Activated naive CD4-positive, alpha-beta T cell treated with anti-CD3 and anti-CD28 coated beads, Interleukin-2, amount 50 U/mL, for 72 hours (primary cell): ENCODE measurements at places on chromosomes 5 and 9.

DNA sequence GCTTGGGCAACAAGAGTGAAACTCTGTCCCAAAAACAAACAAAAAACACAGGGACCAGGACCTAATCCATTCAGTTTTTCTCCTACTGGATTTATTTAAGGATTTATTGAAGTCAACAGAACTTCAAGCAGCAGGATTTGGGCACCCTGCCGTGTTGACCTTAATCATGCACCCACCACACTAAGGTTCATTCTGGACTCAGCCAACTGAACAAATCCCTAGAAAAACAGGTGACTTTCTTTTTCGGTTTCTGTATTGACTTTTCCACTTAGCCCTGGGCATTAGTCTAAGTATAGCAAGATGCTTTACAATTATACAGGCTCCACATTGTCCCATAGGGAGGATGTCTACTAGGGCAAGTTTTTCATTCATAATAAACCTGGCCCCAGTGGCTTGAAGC is 30.0 kb downstream of the ZNF131 start:
- DNase-seq, result no peak

GRCh38 chr5:116528519-116529234 is 45.9 kb downstream of the SEMA6A start:
- no peak for DNase-seq

DNA sequence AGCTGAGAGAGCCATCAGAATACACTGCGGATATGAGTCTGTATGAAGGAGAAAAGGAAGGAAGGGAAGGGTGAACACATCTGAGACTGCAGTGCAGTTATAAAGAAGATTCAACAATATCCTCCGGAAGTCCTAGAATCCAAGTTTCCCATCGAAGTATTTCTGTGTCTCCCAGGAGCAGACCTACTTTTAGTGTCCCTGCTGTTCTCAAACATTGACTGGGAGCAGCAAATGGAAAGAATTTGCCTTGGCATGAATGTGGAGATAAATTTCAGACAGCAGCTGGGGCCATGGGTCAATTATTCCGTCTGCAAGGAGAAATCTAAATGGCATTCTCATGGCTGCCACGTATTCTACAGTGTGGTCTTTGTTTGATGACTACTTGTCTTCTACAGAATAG is 478.1 kb upstream of the SMC2 start:
- DNase-seq, result no peak

GRCh38 chr5:177358370-177358819 is 671 bp downstream of the RGS14 start:
- no peak for DNase-seq

DNA sequence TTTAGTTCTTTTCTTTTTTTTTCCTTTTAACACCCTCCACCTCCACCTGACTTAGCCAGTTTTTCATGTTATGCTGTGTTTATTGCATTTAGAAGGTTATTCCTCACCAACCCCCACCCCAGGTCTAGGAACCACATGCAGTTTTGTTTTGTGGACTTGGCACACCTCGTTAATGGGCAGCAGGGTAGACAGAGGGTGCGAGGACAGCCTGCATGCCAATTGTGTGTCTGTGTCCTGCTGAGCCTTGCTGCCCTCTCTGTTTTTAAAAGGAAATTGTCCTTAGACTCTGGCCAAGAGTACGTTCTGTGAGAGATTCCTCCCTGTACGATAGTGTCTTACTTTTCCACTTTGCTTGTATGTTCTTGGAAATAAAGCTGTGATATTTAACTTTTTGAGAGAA is 13.9 kb downstream of the PIK3R1 start:
- DNase-seq, result no peak

GRCh38 chr9:84513473-84513872 is 156.1 kb upstream of the NTRK2 start:
- no peak for DNase-seq

GRCh38 chr9:111913159-111913558 is 16.5 kb downstream of the UGCG start:
- no peak for DNase-seq

GRCh38 chr5:150020249-150020648 is 19.7 kb downstream of the HMGXB3 start:
- no peak for DNase-seq
